ENCODE measurements at places on chromosomes 12 and 14. TPM values are rescaled to one million over a fixed set of nuclear protein-coding genes. Genes with fewer than 3 reads are reported as not detected.
A peak's percentile ranks its signal among the peaks of the same experiment; 100 is the strongest.

- no peak for DNase-seq
These were observed 194.5 kb downstream of the TSPAN9 start for GRCh38 chr12:3271639-3272038.

GRCh38 chr14:106491851-106492250 lies 965.5 kb downstream of the TMEM121 start:
- no peak for DNase-seq

DNA sequence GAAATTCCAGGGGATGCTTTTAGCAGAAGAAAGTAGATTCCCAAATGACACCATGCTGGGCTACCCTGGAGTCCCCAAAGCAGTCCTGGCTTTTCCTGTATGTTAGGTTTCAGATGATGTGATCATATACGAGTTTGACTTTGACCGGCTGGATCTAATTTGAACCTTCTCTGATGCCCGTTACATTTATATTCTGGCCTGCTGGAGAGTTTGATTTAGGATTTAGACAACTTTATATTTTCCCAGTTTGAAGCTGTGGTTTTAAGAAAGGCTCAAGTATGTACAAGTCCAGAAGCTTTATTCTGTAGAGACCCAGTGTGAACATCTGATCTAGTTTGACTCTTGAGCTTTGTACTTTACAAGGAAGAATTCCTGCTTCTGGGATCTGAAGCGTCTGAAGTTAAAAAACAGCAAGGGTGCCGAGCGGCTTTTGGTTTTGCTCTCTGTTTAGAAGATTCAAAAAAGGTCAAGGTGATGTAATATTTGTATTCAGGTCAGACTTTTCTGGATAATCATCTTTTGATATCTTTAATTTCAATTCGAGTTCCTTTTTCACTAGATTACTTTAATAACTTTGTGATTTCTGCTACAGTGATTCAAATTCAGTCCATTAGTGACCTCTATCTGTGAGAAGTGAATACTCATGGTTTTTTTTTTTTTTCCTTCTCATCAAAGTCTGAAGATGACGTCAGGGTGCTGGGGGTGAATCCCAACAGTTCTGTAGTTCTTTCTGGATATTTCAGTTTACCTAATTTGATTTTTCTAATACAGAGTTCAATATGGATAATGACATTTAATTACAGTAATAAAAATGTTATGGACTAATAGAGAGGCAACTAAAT lies 6.3 kb downstream of the FLRT2 start:
- peak; percentile 76 for DNase-seq

GRCh38 chr12:118103201-118103600 lies 610 bp downstream of the VSIG10 start:
- peak; percentile 17 for DNase-seq

Gene KLRK1
- not detected for total RNA-seq

Gene RHOF
- 5.6 TPM for total RNA-seq

DNA sequence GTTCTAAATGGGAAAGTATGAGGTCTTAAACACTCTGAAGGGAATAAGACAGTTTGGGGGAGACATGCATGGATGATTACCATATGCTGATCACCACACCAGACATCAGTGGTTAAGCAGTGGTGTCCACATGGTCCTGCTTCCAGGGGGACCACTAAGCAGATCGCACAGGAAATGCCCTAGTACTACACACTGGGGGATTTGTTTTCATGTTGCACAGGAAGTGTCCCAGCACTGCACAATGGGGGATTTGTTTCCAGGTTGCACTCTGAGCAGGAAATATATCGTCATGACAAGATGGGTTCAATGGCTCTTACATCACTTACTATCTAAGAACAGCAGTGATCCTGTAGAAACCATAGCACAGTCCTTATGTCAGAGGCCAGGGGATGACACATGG lies 245.5 kb downstream of the BCL11B start:
- DNase-seq: no peak

- DNase-seq: peak; percentile 51
These were observed 137.0 kb downstream of the CRADD start for GRCh38 chr12:93813972-93814821.

Gene FOXN4
- not detected for total RNA-seq

Gene LMNTD1
- not detected for total RNA-seq

Gene KIF5A
- 0.51 TPM for total RNA-seq

DNA sequence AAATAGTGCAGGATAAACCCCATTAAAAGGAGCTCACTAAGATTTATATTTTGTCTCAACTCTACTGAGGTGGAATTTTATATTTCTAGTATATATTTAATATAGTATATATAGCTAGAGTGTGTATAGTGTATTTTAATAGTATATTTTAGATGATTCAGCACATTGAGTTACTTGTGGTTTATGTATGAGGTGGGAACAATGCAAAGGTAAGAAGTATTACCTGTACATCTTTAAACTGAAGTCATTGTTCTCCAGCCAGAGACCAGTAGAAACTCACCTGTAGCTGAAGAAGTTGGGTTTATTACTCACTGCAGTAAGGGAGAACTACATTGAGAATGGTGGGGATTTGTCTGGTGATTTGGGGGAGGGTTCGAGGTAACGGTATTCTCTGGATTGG lies 15.9 kb downstream of the ETNK1 start:
- DNase-seq: no peak

Gene RPS29
- total RNA-seq: 1,182 TPM

DNA sequence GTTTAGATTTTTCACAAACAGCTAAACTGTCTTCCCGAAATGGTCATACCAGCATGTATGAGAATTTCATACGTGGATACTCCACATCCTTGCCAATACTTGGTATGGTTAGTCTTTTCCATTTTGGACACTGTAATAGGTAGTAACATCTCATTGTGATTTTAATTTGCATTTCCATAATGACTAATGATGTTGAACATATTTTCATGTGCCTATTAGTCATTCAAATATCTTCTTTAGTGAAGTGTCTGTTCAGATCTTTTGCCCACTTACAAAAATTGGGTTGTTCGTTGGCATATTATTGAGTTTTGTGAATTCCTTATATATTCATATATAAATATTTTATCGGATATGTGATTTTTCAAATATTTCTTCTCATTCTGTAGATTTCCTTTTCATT lies 78.0 kb upstream of the GNG2 start:
- DNase-seq: no peak

GRCh38 chr12:115898670-115899069 lies 378.8 kb downstream of the MED13L start:
- DNase-seq: no peak

Gene DIO2
- 3.3 TPM for total RNA-seq

DNA sequence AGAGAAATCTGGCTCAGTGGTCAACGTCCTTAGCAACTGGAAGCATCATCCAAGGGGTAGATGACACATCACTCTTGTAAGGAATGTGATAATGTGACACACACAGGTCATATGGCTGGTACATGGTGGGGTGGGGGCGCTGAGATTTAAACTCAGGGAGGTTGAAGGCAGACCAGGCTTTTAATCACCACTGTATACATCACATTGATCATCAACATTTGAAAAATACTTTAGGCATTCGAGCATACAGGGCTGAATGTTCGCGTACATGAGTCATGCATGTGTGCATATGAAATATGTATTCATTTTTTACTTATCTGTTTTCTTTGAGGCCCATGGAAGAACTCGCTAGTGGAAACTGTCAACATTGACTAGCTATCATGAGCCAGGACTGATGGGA lies 976.4 kb downstream of the VRK1 start:
- no peak for DNase-seq

DNA sequence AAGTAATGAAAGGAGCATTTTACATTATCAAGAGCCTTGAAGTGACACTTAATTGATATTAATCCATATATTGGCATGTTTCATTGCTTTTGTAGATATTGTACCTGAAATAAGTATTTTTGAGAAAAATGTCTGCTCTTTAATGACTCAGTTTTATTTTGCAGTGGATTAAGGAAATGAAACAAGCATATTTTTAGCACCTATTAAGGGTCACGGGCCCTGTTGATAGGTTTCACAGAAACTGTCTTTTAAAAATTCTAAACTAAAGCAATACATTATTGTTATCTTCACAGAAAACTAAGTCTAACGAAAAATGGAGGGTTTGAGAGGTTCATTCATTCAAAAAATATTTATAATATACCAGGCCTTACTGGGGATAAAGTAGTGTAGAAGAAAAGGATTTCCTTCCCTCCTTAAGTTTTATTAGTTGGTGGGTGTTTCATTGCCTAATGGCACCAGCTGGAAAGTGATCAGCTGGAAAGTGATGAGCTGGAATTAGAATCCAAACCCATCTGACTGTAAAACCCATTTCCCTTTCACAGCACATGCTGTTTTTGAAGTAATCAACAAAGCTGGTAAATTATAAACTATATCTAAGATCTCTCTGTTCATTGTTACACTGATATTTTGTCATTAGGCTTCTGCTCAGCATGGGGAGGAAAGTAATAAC lies 54.2 kb downstream of the PTPRQ start:
- DNase-seq: no peak

Gene KRT82
- total RNA-seq: not detected

GRCh38 chr14:66623838-66624237 lies 115.9 kb downstream of the GPHN start:
- DNase-seq: no peak

Gene PRH1
- 19.2 TPM for total RNA-seq

DNA sequence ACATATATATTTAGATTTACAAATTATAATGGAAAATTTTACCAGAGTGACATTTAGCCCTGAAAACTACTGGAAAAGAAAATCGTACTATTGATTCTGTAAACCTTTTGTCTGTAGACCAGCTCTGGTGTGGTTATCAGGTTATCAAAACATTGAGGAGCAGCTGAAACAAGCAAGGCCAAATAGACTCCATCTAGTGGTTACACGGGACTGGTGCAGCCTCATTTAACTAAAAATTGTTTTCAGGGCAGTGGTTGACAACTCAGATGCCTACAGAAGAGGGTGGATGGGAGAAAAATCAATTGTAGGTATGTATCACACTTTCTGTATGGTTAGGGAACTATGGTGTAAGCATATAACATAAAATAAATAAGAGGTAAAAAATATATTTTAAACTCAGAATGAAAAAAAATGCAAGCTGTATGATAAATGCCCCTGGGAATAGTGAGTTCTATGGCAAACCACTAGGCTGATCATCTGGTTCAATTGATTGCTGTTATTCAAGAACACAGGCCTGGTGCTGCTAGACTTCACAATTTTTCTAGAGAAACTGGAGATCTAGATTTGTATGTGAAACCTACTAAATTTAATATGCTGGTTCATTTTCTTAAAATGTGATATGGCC lies 51.2 kb downstream of the ACSS3 start:
- DNase-seq: peak; percentile 51

Gene KLHL33
- 1.5 TPM for total RNA-seq
